GM04504 (cell line): ENCODE measurements at places on chromosomes 12 and 14.

GRCh38 chr14:76929927-76930326 is 98.6 kb downstream of the IRF2BPL start:
- no peak for DNase-seq

DNA sequence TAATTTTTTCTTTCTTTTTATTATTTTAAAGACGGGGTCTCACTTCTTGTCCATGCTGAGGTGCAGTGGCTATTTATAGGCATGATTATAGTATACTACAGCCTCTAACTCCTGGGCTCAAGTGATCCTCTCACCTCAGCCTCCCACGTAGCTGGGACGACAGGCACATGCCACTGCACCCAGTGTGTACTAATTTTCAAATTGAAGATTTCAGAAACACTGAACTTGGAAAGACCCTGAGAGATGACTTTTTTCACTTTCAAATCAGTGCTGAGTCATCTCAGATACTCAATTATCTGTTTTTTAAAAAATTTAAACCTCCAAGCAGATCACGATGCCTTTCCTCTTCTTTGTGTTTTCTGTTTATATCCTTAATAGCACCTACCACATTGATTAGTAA is 53.7 kb upstream of the COCH start:
- no peak for DNase-seq

DNA sequence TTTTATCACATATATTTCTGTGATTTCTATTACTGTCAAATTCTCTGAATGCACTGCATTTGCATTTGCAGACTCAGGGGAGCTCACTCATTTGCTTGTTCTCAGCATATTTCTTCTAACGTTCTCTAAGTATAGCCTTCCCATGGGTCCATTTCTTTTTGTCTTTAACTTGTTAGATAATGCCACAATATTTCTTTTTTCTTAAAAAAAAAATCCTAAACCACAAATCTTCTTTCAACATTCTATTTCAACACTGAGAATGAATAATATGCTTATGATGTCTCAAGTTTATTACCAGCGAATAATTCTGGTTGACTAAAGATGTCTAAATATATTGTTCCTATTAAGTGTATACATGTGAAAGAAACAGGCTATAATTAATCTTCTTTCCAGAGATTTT is 200.2 kb downstream of the ANO6 start:
- DNase-seq, result no peak

GRCh38 chr12:121468499-121468801 is 68.5 kb downstream of the RNF34 start:
- DNase-seq, result no peak

GRCh38 chr14:96808619-96809406 is 11.6 kb downstream of the VRK1 start:
- no peak for DNase-seq

DNA sequence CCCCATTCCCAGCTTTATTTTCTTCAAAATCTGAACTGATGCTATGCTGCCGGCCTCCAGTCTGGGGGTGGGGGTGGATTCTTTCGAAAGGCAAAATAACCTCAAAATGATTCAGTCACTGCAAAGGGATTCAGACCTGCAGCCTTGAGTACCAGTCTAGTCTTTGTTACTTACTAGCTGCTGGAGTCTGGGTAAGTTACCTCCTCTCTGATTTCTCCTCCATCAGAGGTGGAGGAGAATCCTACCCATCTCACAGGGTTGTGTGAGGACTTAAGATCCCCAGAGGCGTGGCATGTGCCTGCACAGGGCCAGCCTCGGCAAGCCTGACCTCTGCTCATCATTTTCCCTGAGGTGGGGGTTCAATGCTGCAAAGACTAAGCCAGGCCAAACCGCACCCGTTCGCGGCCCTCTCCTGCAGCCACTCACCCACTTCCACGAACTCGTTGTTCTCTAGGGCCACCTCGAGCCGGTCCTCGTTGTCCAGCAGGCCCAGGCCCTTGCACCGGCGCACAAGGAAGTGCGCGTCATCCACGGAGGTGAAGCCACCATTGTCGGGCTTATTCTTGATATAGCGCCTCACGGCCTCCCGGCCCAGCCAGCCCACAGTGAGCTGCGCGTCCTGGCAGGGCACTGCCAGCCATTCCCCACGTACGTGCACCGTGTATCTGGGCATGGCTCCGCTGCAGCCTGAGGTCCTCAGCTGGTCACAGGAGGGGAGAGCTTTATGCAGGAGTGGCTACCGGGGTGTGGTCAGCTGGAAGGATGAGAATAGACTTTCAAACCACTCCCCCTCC is 709 bp downstream of the HAL start:
- DNase-seq, result no peak

GRCh38 chr14:71521238-71522135 is 410.7 kb upstream of the RGS6 start:
- DNase-seq, result no peak

- DNase-seq, result no peak
Measured at GRCh38 chr12:64707362-64707761, 51.8 kb downstream of the GNS start.

- no peak for DNase-seq
Measured at GRCh38 chr14:58733451-58734208, 95.9 kb downstream of the DACT1 start.

DNA sequence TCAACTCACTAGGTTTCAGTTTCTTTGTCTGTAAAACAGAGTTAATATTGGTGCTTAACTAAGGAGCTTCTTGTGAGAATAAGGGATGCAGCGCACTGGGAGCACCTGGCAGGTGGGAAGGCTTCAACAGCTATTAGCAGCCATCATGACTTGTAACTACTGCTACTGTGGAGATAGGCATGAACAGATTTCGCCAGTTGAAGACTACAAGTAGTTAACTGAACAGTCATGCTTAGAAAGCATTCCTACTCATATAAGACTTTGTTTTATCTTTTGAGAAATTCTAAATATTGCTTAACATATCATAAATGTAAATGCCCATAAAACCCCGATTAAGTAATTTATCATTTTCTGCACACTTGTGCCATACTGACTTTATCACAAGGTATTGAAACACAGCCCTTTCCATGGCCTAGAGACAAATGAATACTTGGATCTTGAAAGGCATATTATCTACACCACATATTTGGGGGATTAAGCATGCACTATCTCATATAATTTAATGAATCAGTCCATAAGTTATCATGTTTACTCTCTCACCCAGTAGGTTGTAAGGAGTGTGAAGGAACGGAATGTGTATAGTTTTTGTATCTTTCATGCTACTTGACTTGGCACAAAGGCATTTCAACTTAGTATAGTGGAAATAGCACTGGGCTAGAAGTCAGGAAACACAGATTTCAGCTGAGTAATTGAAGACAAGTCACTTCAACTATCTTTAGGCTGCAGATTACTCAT is 16.1 kb downstream of the NTN4 start:
- no peak for DNase-seq

DNA sequence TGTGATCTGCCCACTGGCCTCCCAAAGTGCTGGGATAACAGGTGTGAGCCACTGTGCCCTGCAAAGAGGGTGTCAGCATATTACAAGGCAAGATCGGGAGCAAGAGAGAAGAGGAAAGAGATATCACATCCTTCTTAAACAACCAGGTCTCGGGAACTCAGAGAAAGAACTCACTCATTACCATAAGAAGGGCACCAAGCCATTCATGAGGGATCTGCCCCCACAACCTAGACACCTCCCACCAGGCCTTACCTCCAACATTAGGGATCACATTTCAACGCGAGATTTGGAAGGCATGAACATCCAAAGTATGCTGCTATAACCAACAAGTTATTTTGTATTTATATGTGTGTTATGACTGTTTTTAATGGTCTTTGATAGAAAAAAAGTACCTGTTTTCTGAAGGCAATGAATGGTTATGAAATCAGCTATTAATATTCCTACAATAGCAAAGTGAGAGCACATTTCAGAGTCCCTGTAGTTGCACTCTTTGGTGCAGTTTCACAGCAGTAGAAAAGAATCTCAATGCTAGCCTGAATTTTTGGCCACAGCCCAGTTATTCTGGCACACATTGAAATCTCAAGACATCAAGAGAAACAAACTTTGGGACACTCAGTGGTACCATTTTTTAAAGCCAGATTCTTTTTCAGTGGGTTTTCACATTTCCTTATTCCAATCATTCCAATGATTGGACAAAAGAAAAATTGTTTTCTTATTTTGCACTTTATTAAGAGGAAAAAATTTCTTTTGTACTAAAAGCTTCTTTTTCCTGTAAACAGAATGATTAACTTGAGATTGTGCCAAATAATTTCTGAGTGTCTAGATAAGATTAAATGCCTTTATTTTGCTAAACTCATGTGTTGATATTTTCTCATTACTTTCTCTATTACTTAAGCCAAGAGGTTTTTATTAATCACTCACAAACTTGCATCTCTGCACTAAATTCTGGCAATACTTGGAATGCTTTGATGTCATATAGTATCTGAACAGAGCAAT is 582.6 kb upstream of the ATP2B1 start:
- DNase-seq, result no peak

GRCh38 chr14:94547726-94548125 is 13.5 kb upstream of the SERPINA4 start:
- no peak for DNase-seq

DNA sequence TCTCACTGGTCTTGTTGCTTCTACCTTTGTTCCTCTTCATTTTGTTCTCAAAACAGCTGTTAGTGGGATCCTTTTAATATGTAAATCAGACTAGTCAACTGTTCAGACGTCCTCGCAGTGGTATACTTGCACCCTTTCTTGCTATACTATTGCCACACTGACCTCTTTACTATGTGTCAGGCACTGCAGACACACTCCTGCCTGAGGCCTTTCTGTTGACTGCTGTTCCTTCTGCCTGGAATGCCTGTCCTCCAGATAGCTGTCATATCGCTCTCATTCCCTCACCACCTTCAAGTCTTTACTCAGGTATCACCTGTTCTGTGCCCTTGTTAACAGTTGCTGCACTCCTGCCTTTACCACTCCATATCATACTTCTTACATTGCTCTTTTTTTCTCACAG is 90.0 kb upstream of the TMEM263 start:
- no peak for DNase-seq

GRCh38 chr12:96130396-96131059 is 63.6 kb upstream of the ELK3 start:
- no peak for DNase-seq

DNA sequence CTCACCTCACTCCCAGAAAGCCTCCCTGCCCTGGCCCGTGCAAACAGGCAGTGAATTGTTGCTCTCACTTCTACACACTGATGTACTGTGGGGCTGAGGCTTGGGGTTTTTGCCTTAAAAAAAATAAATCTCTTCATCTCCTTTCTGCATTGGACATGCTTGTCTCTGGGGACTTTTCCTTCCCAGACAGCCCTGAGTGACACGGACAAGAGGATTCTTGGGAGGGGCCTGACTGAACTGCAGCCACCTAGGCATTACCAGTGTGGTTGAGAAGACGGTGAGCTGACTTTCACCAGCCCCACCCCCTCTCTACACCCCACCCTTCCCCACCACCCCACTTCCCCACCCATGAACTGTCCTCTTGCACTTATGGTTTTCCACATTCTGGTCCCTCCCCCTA is 51.6 kb upstream of the PARP11 start:
- no peak for DNase-seq

GRCh38 chr12:1913377-1914113 is 4.9 kb downstream of the CACNA2D4 start:
- DNase-seq, result no peak

GRCh38 chr14:23910101-23910875 is 43.3 kb upstream of the DHRS4 start:
- peak; percentile 67 for DNase-seq

DNA sequence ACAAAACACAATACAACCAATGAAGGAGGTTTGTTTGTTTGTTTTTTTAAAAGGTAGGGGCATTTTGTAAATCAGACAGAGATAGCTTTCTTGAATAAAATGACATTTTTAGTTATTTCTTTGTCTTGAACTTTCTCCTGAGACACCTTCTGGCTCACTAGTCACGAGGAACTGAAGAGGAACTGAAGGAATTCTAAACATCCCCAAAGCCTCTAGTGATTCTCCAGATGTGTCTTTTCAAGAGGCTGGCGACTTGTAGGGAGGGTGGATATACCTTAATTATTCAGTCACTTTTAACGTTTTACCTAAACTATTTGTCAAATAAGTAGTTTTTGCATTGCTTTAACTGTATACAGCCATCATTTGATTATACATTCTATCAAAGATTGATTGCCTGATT is 211.2 kb upstream of the LRIG3 start:
- no peak for DNase-seq

DNA sequence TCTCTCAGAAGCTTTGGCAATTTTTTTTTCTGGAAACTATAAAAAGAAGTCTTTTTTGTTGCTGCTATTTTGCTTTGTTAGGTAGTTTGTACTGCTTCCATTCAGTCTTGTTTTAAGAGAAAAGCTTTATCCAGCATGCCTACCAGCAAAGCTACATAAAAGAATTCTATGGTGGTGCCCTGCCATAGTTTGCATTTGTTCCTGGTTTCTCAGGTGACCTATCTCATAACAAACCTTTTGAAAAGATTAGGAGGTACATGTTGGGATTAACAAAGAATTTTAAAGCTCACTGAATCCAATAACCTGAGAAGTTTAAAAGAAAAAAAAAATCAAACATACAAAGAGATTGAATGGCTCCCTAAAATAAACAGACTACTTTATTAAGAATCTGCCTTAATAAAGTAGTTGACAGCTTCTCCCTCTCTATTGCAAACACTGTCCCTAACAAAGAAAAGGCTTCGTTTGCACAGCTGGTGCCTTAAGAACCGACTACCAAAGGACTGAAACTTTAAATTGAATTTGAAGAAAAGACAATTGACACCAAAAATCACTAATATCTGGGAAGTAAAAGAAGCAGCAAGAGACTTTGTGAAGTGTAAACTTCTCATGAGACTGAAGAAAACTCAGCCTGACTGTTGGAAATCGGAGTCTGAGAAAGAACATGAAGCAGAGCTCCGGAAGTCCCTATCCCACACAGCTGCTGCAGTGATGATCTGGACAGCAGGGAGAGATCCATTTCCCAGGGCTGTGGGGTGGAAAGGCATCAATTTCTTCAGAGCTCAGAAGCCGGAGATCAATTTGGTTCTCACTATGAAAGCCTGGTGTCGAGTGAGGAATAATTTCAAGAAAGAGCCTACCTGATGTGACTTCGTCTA is 102.7 kb upstream of the PLEKHA5 start:
- no peak for DNase-seq

DNA sequence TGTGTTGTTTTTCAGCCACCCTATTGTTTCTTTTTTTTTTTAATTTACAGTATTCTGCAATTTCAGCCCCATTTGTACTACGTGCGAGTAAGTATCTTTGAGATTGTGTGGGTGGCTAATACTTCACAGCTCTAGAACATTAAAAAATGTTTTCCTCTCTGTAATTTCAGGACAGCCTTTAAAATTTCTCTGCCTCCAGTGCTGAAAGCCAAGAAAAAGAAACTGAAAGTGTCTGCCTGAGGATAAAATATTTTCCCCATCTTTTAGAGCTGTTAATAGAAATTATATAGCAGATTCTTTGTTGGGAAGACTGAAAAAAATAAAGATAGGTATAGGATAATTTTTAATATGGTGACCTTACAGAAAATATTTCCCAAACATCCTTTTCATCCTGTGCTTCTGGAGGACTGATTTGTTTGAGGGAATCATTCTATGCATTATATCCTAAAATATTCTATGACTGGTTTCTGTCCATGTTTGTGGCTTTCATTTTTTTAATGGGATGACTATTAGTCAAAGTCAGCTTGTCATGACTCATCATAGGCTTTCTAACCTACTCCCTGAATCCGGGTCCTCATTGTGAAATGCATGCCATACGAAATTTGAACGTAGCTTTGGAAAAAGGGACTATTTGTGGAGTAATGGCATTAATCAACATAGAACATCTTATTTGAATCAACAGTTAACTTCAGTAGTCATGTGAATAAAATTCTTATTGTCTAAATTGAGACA is 10.8 kb upstream of the TCTN2 start:
- peak; percentile 68 for DNase-seq
